ENCODE measurements at places on chromosomes 4 and X.
A peak's percentile ranks its signal among the peaks of the same experiment; 100 is the strongest.

- DNase-seq, result no peak
Measured at GRCh38 chrX:21438792-21439191, 64.6 kb downstream of the CNKSR2 start.

DNA sequence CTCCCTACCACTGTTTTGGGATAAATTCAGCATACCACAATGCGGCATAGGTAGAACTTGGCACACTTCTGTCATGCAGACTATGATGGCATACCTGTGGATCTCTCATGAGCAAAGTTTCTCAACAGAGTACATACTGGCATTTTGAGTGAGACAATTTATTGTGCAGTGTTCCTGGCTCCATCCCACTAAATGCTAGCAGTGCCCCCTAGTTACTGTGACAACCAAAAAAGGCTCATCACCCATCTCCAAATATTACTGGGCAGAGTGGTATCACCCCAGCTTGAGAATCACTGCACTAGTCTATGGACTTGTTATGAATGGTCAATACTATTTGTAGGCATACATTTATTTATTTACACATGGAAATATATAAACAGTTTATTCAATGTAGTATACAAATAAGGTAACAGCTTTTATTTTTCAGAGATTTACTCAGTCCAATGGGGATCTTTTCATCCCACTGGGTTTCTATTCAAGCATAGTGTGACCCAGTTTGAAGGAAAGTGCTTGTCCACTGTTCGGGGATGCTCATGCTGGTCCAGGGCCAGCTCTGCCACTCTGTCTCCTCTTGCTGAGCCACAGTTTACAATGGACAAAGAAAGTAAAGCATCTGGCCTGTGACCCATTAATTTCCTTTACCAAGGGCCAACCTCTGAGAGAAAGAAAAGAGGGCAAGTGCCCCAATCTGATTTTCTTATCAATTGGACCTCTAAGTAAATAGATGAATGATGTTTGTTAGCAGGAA is 81.0 kb upstream of the IL2 start:
- DNase-seq, result no peak

DNA sequence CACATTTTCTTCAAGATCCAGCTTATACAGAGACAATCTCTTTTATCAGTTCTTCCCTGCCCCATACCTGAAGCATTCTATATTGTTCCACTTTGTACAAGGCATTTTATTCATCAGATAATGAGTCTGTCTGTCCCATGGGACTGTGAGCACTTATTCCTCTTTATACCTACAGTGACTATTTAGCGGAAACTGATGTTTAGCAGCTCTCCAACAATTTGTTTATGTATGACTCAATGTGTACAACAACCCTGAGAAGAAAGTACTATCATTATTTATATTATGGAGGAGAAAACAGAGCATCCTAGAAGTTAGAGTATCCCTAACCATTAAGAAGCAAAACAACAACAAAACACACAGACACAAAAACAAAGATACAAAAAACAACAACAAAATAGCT is 306.5 kb downstream of the PRDM5 start:
- no peak for DNase-seq

- no peak for DNase-seq
Measured at GRCh38 chr4:42515156-42515884, 118.0 kb downstream of the SHISA3 start.

DNA sequence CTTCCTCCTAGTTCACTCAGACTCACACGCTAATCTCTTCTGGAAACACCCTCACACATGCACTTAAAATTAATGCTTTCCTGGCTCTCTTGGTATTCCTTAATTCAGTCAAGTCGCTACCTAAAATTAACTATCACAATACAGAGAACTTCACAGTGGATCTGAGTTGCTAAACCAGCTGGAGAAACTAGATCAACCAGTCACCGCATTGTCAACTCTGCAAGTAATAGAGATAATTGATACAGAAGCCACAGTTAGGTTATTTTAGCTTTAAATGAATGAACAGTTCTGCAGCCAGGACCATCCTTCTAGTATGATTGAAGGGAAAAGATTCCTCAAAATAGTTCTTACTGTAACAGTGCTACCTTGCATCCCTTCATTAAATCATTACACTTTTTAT is 6.0 kb upstream of the TBC1D9 start:
- no peak for DNase-seq

GRCh38 chr4:174365018-174365587 is 81.4 kb downstream of the CEP44 start:
- peak; percentile 26 for DNase-seq

DNA sequence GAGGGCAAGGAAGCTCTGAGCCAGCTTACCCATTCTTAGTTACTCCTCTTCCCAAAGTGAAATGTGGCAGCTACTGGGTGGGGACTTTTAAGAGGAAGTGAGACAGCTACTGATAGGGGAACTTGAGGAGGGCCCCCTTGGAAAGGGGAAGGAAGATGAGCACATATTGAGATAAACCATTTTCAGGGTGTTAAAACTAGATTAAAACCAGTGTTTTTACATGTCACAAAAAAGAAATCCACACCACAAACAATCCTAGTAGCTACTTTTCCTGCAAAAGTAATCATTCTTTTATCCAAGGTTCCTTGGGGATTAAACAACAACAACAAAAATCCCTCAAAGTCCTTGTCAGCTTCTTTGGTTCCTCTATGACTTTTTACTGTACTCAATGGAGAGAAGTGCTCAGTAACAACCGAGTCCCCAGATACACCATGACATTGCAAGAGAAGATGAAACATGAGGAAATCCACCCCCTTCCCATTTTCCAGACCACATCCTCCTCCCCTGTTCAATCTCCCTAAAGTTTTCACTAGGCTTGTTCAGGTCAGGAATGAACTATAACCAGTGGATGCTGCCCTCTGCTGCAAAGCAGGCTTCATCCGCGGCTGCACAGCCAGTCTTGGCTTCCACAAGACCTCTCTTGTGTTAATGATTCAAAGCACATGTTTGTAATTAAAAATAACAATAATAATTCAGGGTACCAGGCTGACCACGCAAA is 113.5 kb upstream of the TMEM164 start:
- DNase-seq, result no peak

GRCh38 chr4:47038263-47038662 is 6.9 kb downstream of the GABRB1 start:
- no peak for DNase-seq

GRCh38 chr4:176498617-176499256 is 179.0 kb downstream of the SPCS3 start:
- DNase-seq, result no peak

- no peak for DNase-seq
Measured at GRCh38 chrX:97984641-97985040, 1100.9 kb downstream of the RPA4 start.

DNA sequence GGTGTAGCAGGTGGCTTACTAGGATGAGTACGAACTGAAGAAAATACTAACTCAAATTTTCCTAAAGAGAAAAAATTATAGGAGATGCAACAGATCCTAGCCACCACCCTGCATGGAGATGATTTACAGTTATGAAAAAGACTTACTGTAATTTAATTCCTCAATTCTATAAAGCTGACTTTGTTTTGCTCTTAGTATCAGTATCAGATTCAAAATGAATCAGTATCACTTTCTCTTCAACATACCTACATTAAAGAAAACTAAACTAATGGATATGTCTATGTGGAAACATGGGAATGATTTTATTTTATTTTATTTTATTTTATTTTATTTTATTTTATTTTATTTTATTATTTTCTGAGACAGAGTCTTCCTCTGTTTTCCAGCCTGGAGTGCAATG is 525.8 kb downstream of the NLGN4X start:
- DNase-seq, result no peak

- DNase-seq, result no peak
Measured at GRCh38 chr4:1414831-1415680, 8.8 kb upstream of the NKX1-1 start.

- DNase-seq, result no peak
Measured at GRCh38 chrX:47540754-47541538, 20.1 kb upstream of the ARAF start.

DNA sequence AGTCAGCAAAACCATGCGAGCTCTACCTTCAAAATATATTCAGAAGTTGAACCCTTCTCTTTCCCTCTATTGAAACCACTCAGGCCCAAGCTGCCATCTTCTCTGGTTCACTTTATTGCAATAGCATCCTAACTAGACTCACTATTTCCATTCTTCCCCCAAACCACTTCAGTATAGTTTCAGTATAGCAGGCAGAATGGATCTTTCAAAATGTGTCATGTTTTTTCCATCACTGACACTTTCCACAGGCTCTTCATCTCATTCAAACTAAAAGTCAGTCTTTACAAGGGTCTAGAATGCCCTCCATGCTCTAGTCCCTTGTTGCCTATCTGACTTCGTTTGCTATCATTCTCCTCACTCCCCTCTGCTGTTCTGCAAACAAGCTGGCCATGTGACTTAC is 274.4 kb downstream of the IDS start:
- no peak for DNase-seq

- no peak for DNase-seq
Measured at GRCh38 chrX:119638725-119639471, 32.7 kb upstream of the NKRF start.

DNA sequence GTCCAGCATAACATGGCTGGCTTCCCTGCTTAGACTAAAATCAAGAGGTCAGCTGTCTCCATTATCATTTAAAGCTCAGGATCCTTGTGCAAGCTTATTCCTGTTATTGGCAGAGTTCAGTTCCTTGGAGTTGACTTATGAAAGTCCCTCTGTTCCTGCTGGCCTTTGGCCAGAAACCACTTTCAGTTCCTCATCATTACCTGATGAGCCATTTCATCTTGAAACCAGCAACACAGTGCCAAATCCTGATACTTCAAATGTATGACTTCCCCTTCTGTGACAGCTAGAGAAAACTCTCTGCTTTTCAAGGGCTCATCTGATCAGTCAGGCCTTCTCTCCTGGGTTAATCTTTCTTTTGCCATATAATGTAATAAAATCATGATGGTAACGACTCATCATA is 110.6 kb upstream of the FSTL5 start:
- DNase-seq, result no peak

DNA sequence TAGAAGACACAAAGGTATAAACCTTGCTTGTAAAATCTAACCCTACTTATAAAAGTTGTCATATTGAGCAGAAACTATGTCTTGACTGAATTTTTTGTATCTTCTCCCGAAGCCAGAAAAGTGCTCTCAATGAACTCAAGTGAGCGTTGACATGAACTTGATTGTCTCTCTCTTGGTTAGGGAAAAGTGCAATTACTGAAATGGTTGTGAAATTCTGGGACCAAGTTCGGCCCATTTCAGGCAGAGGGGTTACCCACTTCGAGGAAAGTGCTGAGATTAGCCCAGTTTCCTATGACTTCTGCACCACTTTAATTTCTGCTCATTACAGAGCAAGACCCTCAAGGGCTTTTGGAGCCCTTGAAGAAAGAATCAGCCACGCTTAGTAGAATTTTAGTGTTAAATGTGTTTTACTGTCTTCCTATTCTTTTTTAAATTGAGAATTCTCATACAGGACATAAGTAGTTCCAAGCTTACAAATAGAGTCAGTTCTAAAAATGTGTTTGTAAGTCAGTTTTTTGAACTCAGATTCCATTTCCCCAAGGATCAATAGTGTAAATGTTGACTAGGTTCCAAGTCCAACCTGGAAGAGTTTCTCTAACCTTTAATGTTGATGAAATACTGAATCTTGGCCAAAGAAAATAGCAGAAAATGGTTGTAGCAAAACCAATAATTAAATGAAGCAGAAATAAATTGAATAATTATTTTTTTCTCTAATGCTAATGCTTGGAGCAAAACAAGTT is 125.7 kb upstream of the ACSL4 start:
- no peak for DNase-seq

DNA sequence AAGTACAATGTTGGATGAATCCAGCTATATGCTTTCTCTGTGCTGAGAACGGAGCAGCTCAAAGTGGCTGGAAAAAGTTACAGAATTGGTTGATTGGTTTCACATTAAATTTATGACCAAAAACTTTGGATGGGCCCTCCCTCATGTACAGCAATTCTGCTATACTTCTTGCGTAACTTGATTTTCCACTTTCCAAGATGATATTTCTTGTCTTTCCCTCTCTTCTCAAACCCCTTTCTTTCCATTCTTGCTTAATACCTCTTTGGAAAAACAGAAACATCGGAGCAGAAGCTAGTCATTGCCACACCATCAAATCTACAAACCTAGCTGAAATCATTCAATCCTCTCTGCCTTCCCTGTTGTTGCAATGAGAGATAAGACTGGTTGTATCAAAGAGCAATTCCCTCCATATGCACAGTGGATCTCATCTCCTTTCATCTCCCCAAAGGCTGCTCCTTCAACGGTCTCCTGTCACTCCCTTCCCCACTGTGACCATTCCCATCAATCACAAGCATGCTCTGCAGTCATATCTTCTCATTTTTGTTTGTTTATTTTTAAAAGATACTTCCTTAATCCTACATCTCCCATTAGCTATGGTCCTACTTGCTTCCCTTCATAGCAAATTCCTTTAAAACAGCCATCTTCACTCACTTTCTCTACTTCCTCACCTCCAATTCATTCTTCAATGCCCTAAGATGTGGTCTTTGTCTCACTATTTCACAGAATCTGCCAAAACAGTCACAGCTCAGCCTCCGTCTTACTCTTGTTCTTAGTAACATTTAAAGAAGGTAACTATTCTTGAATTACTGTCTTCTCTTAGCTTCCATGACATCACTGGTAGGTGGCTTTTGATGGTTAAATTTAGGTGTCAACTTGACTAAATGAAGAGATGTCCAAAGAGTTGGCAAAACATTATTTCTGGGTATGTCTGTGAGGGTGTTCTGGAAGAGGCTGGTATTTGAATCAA is 145.5 kb downstream of the FAM13A start:
- no peak for DNase-seq

- DNase-seq, result no peak
Measured at GRCh38 chr4:14059006-14059405, 431.5 kb upstream of the BOD1L1 start.

DNA sequence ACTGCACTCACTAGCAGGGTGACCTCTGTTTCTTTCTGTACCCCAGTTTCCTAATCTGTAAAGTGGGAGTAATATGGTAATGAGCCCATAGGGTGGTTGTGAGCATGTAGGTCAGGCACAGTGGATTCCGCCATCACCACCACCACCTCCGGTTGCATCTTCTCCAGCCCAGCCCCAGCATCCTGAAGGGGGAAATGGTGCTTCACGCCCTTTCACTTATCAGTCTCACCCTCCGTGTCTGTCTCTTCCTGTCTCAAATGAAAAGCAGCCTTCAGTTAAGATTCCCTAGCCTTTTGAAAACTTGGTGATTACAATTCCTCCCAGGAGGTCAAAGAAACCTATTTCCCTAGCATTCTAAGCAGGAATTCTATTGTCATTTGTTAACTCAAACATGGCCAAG is 16.9 kb upstream of the XPNPEP2 start:
- peak; percentile 23 for DNase-seq

DNA sequence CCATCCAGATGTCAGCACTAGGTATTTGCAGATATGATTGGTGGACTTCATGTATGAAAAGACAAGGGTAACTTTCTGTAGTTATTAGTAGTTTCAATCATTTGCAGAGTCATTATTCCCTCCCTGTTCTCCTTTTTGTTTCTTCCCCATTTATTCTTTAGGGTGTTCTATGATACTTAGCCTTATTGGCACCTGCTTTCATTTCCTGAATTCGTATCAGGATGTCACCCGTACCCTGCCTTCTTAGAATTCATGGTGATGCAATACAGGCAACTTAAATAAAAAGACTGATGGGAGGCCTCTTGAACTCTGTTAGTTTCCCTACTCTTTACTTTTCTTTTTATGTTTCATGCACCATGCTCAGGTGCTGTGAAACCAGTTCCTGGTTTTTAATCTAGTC is 24.2 kb downstream of the MAGED1 start:
- DNase-seq, result no peak
